ELR (cell line): ENCODE measurements at places on chromosomes 1 and 21.
A peak's percentile ranks its signal among the peaks of the same experiment; 100 is the strongest.

DNA sequence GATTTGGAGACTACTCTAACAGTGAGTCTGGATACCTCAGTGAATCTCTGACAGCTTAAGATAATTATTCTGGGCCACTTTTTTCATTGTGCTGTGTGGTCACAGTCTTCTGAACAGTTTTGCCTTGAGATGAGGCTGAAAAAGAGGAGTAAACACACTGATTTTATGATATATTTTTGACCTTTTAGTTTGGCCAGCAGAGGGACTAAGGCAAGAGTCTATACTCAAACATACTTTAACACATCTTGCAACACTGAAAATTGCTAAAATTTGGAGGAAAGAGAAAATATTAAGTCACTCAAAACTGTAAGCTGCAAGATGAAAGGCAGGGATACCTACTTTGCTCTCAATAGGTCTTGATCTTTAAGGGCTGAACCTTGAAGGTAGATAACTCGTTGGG is 182.7 kb downstream of the KCNT2 start:
- DNase-seq: no peak

- no peak for DNase-seq
Measured at GRCh38 chr1:117565745-117566455, 39.9 kb upstream of the TENT5C start.

DNA sequence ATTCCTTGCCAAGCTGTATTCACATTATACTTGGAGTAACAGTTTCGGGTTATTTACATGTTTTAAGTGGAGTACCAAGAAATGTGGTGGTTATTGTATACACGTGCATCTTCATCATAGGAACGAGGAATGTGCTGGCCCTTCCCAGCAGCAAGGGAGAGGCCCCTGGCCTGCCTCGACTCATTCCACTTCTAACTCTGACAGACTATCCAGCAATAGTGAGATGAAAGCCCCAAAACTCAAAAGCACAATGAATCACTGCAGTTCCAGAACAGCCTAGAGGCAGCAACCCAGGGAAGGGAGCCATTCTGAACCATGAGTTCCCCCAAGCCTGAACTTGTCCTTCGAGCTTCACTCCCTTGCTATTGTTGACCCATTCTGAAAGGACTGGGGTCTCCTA is 23.1 kb downstream of the FAM89A start:
- DNase-seq: no peak

DNA sequence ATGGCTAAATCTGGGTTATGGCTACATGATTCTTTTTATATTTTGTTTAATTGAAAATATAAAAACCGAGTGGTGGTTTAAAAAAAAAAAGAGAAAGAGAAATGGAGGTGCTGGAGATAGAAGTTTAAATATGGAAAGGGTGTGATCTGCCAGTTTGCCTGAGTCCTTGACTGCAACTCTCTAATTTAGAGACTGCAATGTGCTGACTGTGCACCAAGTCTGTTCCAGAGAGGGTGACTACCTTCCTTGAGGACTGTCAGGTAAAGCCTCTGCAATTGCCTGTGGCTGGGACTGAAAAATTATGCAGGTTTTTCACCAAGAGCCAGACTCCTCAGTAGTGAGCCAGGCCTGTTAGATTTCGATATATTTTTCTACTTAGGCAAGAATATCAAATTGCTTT is 1326.3 kb downstream of the BRINP3 start:
- DNase-seq: no peak

DNA sequence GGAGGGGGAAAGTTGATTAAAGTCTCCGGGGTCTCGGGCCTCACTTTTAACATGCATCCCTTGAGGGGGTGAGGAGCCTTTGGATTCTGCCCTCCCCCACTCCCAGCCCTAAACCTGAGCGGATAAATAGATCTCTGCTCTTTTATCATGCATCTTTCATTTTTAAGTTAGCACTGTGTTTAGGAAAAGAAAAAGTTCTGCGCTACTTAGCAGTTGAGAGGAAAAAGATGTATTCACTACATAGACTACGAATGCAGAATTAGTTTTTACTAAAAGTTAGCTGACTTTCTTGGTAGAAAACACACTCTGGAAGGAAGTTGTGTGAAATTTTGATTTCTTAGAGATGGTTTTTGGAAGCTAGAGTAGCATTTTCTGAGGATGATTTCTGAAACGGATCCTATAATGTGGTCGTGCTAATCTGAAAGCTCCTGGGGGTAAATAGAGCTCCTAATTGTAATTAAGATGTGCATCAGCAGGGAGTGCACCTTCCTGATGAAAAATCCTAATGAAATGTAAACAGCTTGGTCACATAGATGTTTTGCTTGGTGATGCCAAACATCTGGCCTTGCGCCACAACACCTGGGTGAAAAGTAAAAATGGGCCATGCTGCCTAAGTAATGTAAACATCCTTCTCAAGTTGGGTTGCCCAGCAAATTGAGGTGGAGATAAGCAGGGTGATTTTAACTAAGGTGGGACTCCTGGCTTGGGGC is 1.8 kb downstream of the ROR1 start:
- no peak for DNase-seq

- DNase-seq: no peak
Measured at GRCh38 chr1:16275591-16275990, 38.6 kb upstream of the CPLANE2 start.

DNA sequence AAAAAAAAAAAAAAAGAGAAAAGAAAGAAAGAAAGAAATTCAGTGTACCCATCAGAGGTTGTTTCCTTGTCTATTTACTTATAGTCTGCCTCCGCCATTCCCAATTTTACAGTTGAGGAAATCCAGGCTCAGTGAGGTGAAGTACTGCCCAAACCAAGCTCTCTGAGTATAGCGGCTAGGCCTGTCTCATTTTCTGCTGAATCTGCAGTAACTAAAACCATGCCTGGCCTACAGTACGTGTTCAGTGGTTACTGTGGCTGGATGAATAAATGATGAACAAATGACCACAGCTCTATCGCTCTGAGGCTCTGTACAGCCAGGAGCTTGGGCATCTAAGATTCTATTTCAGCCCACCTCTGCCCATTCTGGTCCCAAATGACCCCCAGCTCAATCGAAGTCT is 24.3 kb downstream of the RAP1GAP start:
- no peak for DNase-seq

DNA sequence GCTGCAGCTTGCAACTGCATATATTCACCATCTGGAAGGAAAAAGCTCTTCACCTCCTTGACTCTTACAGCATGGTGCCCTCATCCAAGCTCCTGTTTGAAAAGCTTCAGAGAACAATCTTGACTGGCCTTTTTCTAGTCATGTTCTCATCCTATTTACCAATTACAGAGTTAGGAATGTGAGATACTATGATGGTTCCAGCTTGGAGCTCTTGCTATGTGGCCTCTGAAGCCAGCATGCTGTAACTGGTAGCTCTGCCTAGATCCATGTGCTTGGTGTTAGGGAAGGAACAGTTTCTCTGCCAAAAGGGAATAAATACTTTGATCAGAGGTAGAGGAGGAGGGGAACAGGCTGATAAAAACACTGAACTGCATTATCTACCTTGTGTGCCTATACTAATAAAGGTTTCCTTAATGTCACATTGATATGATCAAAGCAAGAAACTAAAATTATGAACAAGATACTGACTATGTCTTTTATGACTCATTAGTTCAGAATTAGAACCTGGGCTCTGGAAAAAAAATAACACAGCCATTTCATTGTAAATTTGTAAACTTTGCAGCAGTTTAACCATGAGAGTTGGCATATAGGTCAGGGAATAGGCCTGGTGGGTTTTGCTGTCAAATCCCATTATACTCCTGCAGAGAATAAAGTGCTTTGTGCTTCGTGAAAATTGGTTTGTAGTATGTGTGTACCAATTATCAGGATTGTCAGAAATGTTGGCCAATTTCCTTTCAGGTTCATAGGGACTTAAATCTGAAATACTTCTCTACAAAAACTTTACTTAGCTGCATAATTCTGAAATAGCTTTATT is 92.7 kb downstream of the LEPR start:
- DNase-seq: peak; percentile 36
